Mucosa of gallbladder (tissue), 1 donor: ENCODE measurements at places on chromosomes 7 and 10. TPM values are rescaled to one million over a fixed set of nuclear protein-coding genes. Genes with fewer than 3 reads are reported as not detected.
A peak's percentile ranks its signal among the peaks of the same experiment; 100 is the strongest.

GRCh38 chr10:21095494-21096055, 198.5 kb upstream of the NEBL start:
- DNase-seq = no peak

The NEBL gene
- 15.0 TPM for total RNA-seq

The RRP12 gene
- 20.9 TPM for total RNA-seq

DNA sequence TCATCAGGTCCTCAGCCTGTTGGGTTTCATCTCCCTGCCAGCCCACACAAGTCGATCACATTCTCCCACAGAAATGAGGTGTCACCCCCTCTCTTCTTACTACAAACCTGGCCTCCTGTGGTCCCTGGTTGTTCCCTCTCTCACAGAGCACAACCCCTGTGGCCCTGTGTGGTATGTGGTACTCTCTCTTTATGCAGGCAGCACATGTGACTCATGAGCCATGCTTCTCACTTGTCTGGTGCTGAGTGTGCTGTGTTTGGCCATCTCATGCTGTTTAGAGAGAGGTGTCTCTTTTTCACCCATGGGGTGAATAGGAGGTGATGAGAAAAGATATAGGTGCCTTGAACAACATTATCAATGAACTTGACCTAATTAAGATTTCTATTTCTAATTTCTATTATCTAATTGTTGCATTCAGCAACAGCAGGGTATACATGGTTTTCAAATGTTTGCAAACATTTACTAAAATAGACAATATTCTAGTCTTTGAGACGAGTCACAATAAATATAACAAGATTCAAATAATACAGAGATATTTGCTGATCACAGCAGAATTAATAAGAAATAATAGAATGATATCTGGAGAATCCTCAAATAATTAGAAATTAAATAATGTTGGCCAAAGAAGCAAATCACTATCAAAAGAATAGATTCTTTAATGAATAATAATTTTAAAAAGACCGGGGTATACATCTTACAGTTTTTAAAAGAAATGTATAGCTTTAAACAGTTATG, 633.8 kb upstream of the IGFBP3 start:
- no peak for DNase-seq

DNA sequence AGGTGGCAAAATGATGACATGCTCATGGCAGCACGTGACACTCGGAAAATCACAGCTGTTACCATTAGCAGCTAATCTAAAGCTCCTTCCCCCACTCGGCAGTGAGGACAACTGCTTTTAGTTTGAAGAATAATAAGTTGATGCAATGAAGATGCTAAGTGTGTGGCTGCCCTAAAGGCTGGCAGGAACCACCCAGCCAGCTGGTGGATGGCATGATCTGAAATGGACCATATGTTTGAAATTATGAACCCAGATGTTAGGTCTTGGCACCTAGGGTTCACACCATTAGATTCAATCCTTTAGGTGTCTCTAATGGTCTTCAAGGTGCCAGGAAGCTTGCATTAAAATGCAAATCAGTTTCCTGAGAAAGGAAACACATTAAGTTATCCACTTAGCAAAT, 230.1 kb downstream of the WDR11 start:
- no peak for DNase-seq

The PARD3 gene
- total RNA-seq = 39.6 TPM

DNA sequence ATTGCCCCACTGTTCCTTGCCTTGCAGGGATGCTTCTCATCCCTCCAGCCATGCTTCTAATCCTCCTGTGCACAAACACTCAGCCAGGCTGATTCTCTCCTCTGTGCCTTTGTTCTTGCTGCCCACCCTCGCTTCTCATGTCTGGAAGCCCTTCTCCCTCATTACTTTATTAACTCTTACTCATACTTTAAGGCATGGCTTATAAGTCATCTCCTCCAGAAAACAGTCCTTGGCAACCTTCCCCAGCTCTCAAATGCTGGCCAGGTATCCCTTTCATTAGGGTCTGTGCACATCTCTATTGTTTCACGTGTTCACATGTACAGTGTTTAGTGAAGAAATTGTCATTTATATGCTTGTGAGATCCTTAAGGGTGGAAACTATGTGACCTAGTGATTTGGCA, 62.9 kb downstream of the ITGB8 start:
- DNase-seq = no peak

The PNLIPRP3 gene
- total RNA-seq = not detected

- no peak for DNase-seq
Observed at GRCh38 chr7:40299097-40299496, 164.3 kb downstream of the SUGCT start.

DNA sequence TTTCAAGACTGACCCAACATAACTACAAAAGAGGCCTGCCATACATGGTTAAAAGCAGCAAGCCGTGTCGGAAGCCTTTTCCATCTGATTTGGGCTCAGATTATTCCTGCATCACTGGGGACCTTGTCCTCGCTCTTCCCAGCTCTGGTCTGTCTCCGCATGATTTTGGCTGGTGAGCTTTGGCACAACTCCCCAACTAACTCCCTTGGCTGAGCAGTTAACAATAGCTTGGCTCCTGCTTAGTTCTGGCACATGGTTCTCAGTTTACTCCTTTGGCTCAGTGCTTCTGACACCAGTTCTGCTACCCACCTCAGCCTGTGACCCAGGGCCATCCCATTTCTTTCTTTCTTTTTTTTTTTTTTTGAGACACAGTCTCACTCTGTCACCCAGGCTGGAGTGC, 17.0 kb downstream of the AGK start:
- no peak for DNase-seq

GRCh38 chr7:30604901-30605300, 10.2 kb downstream of the GARS1 start:
- DNase-seq = no peak

The IMPDH1 gene
- 18.6 TPM for total RNA-seq

The AGR3 gene
- 50.9 TPM for total RNA-seq

- DNase-seq = no peak
Observed at GRCh38 chr7:47771336-47771989, 176.8 kb downstream of the PKD1L1 start.

- DNase-seq = no peak
Observed at GRCh38 chr10:68606918-68607317, 46.8 kb downstream of the TET1 start.

The MSS51 gene
- total RNA-seq = 2.0 TPM

- no peak for DNase-seq
Observed at GRCh38 chr7:68020102-68020501, 1023.5 kb downstream of the TYW1 start.

- peak; percentile 81 for DNase-seq
Observed at GRCh38 chr10:14536241-14537213, 205.8 kb upstream of the FRMD4A start.

- no peak for DNase-seq
Observed at GRCh38 chr10:123269675-123270074, 115.5 kb downstream of the BUB3 start.

GRCh38 chr10:30812018-30812851, 182.7 kb upstream of the LYZL2 start:
- DNase-seq = peak; percentile 46

- peak; percentile 16 for DNase-seq
Observed at GRCh38 chr7:69598487-69599285, 411 bp downstream of the AUTS2 start.

GRCh38 chr7:51312951-51313737, 3.5 kb downstream of the COBL start:
- no peak for DNase-seq

GRCh38 chr7:146764458-146764857, 647.9 kb downstream of the CNTNAP2 start:
- no peak for DNase-seq

The NKX1-2 gene
- 0.09 TPM for total RNA-seq

The AHR gene
- total RNA-seq = 76.6 TPM

- DNase-seq = no peak
Observed at GRCh38 chr7:50393076-50393475, 57.1 kb downstream of the FIGNL1 start.

DNA sequence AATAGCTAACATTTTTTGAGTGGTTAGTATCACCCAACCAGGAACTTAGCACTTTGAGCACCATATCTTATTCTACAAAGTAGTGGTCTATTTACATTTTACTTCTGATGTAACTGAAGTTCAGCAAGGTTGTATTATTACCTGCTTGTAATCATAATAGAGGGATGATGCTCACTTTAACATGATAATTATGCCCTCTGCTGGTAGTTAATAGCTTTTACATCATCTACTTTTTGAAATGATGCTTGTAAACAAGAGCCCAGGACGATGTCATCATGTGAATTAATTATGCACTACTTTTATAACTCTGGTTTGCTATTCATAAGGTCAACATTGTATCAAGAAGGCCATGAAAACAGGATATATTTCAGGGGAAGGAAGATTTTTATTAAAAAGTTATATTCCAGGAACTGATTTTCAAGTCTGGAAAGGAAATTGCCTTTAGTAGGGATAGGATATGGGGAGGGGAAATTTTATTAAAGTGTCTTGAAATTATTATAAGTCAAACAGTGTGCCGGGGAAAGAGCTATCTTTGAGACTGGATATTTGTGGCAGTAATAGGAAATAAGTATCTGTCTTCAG, 80.3 kb upstream of the SCIN start:
- DNase-seq = no peak

The SPDYE1 gene
- total RNA-seq = not detected

The AMPH gene
- 4.9 TPM for total RNA-seq
